Pulmonary artery endothelial cell (primary cell): ENCODE measurements at places on chromosomes 6 and 20. TPM values are rescaled to one million over a fixed set of nuclear protein-coding genes. Genes with fewer than 3 reads are reported as not detected.
A peak's percentile ranks its signal among the peaks of the same experiment; 100 is the strongest.

- DNase-seq: no peak
Measured at GRCh38 chr6:132818404-132819359, 4.3 kb downstream of the RPS12 start.

DNA sequence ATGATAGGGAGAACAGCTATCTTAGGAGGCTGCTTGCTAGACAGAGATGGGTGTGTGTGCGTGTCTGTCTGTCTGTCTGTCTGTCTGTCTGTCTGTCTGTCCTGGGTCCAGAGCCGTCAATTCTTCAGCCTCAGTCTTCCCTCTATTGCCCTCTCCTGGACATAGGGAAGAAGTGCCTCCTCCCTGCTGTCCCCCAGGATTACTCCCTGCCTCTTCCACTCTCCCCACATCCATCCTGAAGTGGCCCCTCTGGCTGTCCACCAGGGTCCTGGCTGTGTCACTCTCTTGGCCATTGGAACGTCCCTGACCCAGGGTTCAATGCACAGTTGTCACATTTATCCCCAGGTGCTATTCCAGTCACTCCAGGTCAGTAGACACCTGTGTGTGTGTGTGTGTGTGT is 10.2 kb downstream of the TREML2 start:
- DNase-seq: no peak

- DNase-seq: no peak
Measured at GRCh38 chr20:25460566-25461280, 53.2 kb downstream of the GINS1 start.

GRCh38 chr6:73790574-73790973 is 94.6 kb downstream of the CD109 start:
- DNase-seq: no peak

DNA sequence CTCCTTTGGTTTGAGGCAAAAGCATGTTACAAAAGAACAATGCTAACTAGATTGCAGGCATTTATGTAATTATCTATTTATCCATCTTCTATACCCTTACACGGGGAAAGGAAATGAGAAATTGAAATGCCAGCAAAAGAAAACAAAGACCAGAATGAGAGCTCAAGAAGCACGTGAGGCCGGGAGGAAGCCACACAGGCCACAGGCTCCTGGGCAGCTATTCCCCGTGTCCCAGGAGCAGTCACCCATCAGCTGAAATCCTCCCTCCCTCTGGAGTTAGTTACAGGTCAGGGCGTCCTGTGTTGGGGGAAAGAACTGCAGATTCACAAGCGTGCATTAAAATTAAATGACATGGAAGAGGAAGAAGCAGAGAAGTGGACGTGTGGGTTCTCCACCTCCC is 64.7 kb upstream of the RPS6KA2 start:
- no peak for DNase-seq

DNA sequence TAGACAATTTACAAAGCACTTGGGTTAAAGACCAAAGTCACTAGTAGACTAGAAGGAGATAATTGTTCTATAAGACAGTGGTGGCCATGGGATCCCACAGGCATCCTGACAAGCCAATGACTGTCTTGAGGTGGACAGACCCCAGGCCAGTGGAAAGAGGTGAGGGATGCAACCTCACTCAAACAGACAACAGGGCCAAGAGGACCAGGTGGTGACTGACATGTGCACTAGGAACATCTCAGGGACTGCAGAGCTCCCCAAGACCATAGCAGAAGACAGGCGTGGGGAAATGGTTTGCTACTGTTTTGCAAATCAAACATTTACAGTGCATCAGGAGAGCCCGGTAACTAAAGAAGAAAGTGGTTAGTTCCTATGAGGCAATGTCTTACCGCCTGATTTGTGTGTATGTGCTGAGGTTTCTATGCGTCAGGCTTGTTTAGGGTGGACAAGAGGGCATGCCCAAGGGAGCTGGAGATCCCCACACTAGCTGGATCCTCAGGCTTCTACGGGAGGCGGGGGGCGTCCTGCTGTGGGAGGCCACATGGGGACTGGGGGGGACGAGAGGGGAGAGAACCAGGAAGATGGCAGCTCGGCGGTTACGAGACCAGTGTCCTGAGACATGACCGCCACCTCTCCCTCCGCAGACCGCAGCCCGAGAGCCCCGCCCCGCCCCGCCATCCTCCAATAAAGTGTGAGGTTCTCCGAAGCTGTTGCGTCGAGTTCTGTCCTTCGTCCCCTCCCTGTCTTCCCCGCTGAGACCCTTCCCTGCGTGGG is 623 bp upstream of the MRPS26 start:
- DNase-seq: no peak

- no peak for DNase-seq
Measured at GRCh38 chr20:45153752-45154151, 20.9 kb upstream of the PI3 start.

DNA sequence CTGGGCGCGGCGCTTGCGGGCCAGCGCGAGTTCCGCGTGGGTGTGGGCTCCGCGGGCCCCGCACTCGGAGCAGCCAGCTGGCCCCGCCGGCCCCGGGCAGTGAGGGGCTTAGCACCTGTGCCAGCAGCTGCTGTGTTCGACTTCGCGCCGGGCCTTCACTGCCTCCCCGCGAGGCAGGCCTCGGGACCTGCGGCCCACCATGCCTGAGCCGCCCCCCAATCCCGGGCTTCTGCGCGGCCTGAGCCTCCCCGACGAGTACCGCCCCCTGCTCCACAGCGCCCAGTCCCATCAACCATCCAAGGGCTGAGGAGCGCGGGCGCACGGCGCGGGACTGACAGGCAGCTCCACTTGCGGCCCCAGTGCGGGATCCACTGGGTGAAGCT is 36.2 kb downstream of the RIOK1 start:
- DNase-seq: no peak

GRCh38 chr20:9510911-9511310 is 3.5 kb upstream of the LAMP5 start:
- no peak for DNase-seq

GRCh38 chr20:33351696-33352095 is 49.6 kb downstream of the CDK5RAP1 start:
- no peak for DNase-seq

DNA sequence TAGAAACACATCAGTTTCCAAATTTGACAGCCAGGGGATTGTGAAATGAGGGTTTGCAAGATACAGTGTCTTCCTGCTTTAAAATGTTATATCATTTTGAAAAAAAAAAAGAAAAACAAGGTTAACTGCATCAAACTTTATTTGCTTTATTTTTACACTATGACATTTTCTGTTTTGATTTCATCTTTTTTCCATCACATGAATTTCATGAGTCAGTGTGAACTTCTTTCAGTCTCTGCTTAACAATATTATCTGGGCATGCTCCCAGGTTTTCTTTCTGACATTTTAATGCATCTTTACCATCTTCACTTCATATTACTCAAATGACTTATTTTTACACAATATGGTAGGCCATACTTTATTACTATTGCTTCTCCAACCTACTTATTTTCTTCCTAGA is 1.9 kb downstream of the NCOA7 start:
- no peak for DNase-seq

GRCh38 chr20:45796337-45797065 is 4.7 kb downstream of the DNTTIP1 start:
- no peak for DNase-seq

DNA sequence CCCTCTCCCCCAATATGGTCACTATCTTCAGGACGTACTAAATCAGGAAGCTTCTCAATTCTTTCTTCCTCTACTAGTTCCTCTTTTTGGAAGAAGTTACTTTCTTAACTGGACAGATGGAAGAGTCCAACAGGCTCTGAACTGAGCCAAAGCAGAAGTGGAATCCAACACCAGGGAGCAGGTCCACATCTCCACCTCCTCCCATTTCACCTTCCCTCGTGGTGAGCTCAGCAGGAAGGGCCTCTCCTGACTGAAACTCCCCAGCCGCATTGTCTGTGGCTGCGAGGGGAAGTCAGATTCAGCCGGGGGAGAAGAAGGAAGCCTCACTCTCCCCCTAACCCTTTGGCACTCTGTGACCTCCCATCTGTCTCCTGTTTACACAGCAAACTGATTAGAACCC is 63.8 kb upstream of the UST start:
- DNase-seq: no peak

GRCh38 chr6:115456848-115457247 is 603.8 kb downstream of the FRK start:
- no peak for DNase-seq

DNA sequence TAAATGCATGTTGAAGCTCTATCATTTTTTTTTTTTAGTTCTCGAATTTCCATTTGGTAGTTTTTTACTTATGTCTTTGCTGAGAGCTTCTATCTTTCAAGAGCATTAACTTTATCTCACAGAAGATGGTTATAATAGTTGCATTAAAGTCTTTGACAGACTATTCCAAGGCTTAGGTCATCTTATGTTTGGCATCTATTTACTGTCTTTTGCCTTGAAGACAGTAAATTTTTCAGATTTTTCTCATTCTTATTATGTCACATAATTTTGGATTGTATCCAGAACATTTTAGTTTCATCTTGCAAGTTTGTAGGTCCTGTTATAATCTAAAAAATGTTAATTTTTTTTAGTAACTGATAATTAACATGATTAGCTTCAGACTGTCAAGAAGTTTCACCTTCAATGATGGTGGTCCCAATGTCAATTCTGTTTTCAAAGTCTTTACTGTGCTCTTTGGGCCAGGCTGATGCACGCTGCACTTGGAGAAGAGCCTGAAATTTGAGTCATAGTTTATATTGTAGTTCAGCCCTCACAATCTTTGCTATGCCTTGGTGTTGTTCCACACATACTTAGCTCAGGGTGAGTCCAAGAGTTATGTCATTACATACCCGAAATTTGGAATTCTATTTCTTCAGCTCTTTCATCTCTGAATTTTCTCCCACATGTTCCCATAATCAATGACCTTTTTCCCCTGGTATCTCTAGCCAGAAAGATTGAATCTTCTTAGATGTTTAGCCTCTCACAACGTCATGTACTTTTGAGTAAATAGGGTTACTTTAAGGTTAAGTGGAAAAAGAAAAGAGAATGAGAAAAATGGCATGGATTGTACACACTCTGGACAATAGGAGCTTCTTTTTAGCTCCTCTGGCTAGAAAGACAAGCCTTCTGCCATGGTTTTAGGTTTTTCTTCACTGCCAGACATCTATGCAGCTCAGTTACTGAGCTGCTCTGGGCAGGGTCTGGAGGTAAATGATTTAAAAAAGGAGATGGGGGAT is 110.3 kb upstream of the BTBD3 start:
- DNase-seq: peak; percentile 27

- DNase-seq: no peak
Measured at GRCh38 chr20:60759651-60760050, 492.4 kb upstream of the CDH4 start.

Gene PLCB4
- 1.3 and 2.1 TPM in 2 replicates for total RNA-seq

Gene NFATC2
- 1.6 and 1.7 TPM in 2 replicates for total RNA-seq

Gene OPN5
- not detected in 2 replicates for total RNA-seq

Gene GSTA1
- total RNA-seq: not detected in 2 replicates

Gene CD40
- total RNA-seq: 9.1 and 12.7 TPM in 2 replicates

Gene MYLK4
- 0.49 and 0.66 TPM in 2 replicates for total RNA-seq

Gene PLN
- 0.04 TPM in 1 of 2 replicates, not detected in the other for total RNA-seq

Gene LINC00237
- not detected in 2 replicates for total RNA-seq

Gene CFAP206
- 0.04 and 0.20 TPM in 2 replicates for total RNA-seq

Gene LPA
- not detected in 2 replicates for total RNA-seq

Gene BTN2A1
- 8.6 and 11.7 TPM in 2 replicates for total RNA-seq

Gene ARMH2
- not detected in 2 replicates for total RNA-seq

Gene GSTA3
- total RNA-seq: not detected in 2 replicates

Gene TRAPPC3L
- 0.04 and 0.07 TPM in 2 replicates for total RNA-seq
